ENCODE measurements at places on chromosomes 2 and 18. TPM values are rescaled to one million over a fixed set of nuclear protein-coding genes. Genes with fewer than 3 reads are reported as not detected.

Gene TP53I3
- 13.9 TPM for total RNA-seq

Gene TMEM163
- total RNA-seq: 3.5 TPM

Gene TANC1
- 41.2 TPM for total RNA-seq

Gene CFC1
- total RNA-seq: not detected

DNA sequence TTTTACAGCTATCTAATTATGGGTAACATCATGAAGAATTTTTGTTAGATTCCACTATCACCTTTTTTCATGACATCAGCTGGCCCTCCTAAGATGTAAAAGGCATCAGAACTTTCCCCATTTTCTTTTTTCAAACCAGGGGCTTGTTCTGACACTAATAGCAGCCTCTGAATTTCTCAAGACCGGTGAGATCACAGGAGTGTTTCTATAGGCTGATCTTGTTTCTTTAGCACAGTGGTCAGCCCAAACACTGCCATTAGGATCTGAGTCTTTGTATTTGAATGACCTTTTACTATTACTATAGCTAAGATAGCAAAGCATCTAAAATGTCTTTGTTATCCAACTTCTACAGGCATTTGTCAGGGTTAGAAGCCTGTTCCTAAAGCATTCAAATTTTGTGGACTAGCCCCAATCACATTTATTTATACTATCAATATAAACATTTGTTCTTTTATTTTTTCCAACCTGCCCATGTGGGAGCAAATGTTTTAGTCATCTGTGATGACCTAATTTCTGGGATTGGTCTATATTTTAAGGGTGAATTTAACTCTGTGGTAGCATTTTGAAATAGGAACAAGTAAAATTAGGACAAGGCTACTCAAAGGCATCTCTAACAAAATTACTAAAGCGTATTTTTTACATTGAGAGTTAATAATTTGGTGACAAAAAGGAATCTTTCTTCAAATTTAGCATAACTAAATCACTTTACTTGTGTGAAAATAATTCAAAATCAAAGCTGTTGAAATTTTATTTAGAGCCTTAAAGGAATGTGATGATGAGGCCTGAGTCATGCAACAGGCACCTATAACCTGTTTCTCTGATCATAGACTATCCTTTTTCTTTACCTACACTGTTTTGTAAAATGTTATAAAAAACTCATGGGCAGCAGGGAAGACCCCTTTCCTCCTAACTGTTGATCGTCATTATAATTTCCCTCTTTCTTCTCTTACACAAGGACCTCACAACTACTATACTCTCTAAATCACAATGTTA lies 39.3 kb downstream of the ZAP70 start:
- no peak overlapping the region for H3K27ac ChIP-seq
- no peaks in the 10 kb centered on the region for H3K36me3 ChIP-seq
- no peak overlapping the region for H3K4me3 ChIP-seq
- DNase-seq: no peak

DNA sequence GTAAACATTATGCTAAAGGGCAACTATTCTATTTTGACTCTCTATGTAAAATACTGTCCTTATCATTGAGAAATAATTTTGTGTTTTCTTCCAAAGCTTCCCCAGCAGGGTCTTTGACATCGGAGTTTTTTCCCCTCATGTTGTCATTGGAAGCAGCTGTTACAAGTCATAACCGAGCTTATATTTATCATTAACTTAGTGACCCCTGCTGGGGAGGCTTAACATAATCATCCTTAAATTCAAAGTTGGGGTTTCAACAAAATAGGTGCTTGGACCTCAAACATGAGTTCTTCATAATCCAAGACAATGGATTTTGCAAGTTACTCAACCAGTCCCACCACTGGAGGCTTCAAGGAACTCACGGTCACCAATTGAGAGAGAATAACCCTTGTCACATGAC lies 330.9 kb downstream of the DCC start:
- H3K27me3 ChIP-seq: peaks cover 29% of the 10 kb centered on the region
- H3K27ac ChIP-seq: no peak overlapping the region
- peak; percentile 2 for DNase-seq
- H3K4me1 ChIP-seq: no peaks in the 10 kb centered on the region
- H3K4me3 ChIP-seq: no peak overlapping the region
- H3K36me3 ChIP-seq: no peaks in the 10 kb centered on the region

GRCh38 chr2:226956659-226957058 lies 120.8 kb downstream of the RHBDD1 start:
- DNase-seq: no peak
- no peaks in the 10 kb centered on the region for H3K27me3 ChIP-seq
- H3K27ac ChIP-seq: no peak overlapping the region
- H3K4me1 ChIP-seq: no peaks in the 10 kb centered on the region

DNA sequence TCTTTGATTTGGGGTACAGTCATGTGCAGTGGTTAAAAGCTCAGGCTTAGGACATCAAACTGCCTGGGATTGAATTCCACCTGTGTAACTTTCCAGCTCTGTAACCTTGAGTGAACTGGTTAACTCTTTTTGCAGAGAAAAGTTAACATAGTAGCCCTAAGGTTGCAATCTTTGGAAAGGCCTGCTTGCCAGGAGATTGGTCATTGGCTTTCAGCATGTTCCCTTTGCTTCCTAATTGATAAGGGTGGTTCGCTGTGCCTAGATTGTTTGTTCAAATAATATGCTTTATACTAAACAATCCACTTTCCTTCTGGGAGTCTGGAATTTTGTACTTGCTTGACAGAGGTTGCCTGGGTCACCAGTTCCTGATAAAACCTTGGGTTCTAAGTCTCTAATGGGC lies 86.8 kb downstream of the PIK3C3 start:
- DNase-seq: no peak
- no peak overlapping the region for H3K4me3 ChIP-seq
- H3K36me3 ChIP-seq: peaks cover 5% of the 10 kb centered on the region
- no peaks in the 10 kb centered on the region for H3K4me1 ChIP-seq
- no peaks in the 10 kb centered on the region for H3K27me3 ChIP-seq

DNA sequence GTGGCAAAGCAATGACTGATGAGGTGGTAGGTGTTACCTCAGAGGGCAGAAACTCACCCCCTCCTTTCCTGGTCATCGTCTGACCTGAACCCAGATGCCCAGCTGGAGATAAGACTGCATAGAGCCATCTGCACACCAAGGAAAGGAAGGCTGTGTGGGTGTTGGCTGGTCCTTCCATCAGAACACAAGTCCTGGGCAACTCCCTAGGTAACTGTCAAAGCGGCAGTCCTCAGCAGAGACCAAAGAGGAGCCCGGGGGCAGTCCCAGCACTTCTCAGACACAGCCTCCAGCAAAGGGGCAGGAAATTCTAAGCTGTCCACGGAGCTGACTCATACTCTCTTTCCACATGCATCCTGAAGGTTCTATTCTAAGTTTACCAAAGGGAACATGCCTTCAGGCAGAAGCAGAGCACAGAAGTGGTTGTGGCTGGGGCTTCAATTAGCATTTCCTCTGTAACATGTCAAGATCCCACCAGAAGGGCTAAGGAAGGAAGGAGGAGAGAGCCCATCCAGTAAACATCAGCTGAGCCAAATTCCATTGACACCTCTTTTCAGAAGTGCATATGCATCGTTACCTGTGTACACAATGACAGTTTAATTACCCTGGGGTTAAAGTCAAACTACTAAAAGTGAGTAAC lies 54.7 kb downstream of the SPRED2 start:
- peaks cover 2% of the 10 kb centered on the region for H3K36me3 ChIP-seq
- DNase-seq: peak; percentile 51
- no peak overlapping the region for H3K4me3 ChIP-seq
- H3K27me3 ChIP-seq: no peaks in the 10 kb centered on the region

- H3K27me3 ChIP-seq: no peaks in the 10 kb centered on the region
- no peak overlapping the region for H3K4me3 ChIP-seq
- no peak overlapping the region for H3K27ac ChIP-seq
- H3K36me3 ChIP-seq: no peaks in the 10 kb centered on the region
- H3K4me1 ChIP-seq: no peaks in the 10 kb centered on the region
Observed at GRCh38 chr18:67933271-67933670, 416.8 kb upstream of the DSEL start.

GRCh38 chr2:119402645-119403560 lies 28.8 kb upstream of the TMEM37 start:
- H3K4me3 ChIP-seq: no peak overlapping the region
- peaks cover 13% of the 10 kb centered on the region for H3K4me1 ChIP-seq
- no peak overlapping the region for H3K27ac ChIP-seq
- no peaks in the 10 kb centered on the region for H3K27me3 ChIP-seq

DNA sequence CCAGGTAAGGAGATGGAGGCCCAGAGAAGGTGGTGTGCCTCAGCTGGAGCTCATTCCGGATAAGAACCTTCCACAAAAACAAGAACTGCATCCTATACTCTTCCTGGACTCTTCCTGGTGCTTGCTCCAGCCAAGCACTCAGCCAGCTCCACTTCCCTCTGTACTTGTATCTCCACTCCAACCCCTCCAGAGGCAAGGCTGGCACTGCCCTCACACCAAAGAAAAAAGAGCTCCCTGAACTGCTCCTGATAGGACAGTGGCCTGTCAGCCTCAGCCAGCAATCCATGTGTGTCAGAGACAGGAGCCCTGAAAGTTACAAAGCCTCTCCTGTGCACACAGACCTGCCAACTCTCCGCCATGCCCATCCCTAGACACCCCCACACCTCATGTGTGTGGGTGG lies 248.1 kb downstream of the CELF4 start:
- no peaks in the 10 kb centered on the region for H3K4me1 ChIP-seq
- no peak for DNase-seq
- H3K4me3 ChIP-seq: no peak overlapping the region
- no peak overlapping the region for H3K27ac ChIP-seq
- no peaks in the 10 kb centered on the region for H3K36me3 ChIP-seq

GRCh38 chr2:150729495-150729955 lies 242.1 kb upstream of the RND3 start:
- no peaks in the 10 kb centered on the region for H3K27me3 ChIP-seq
- DNase-seq: no peak
- no peak overlapping the region for H3K27ac ChIP-seq
- H3K4me3 ChIP-seq: no peak overlapping the region
